LNCaP clone FGC (cell line): ENCODE measurements at places on chromosomes 1 and 21.

DNA sequence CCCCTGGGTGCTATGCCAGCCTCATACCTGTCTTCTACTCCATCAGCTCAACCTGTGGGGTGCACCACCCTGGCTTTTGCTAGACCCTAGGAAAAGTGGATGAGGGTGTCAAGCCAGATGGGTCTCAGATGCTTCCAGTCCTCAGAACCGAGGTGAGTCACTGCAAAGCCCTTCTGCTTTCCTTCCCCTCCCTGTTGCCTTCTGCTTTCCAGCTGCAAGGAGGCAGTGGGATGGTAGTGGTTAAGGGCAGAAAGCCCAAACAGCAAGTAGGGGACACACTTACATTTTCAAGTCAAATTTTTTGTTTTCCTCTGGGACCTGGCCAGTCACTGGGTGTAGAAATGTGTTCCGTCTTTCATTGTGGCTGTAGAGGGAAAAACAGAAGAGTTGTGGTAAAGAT is 60.7 kb upstream of the GOLT1A start:
- no peak for DNase-seq

DNA sequence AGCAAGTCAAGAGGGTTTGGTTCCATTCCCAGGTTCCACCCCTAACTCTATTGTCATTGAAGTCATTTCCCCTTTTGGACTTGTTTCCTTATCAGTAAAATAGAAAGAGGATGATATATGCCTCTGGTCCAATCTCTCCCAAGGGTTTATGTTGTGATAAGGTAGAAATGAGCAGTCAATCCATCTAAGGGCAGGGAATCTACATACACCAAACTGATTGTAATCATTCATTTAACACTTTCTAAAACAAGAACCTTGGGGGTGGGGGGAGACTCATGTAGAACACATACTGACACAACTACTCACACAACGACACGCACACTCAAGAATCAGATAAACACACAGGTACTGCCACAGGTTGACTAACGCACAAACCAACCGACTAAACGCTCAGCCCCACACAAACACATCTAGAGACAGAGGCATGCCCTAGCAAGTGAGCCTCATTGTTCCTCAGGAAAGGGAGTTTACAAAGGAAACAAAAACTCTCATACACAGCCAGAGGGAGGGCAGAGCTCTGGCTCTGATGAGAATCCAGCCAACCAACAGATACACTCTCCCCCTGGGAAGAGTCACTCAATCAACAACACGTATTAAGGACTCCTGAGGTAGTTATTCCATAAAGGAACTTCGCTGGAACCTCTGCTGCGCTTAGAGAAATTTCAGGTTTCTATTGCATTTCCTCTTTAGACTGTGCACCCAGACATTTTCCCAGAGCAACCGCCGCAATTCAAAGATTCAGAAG is 1.0 kb downstream of the F11R start:
- no peak for DNase-seq

- DNase-seq = no peak
Observed at GRCh38 chr1:31653717-31654473, 9.2 kb upstream of the PEF1 start.

- DNase-seq = no peak
Observed at GRCh38 chr21:36658926-36659325, 40.0 kb upstream of the SIM2 start.

DNA sequence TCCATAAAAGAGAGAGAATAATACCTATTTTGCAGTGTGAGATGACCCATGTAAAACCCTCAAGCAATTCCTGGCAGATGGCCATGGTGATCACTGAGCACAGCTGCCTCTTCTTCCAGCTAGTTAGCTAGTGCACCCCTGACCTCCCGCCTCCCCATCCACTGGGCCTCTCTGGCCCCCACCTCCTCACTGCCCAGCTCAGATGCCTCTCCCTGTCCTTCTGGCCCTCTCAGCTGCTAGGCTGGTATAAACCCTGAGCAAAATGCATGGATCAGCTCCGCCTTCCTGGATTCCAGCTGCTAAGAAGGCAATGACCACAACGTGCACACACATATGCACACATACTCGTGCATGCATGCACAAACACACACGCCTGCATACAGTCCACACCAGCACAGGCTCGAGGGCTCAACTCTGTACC is 117.2 kb downstream of the DMRTB1 start:
- DNase-seq = no peak

- no peak for DNase-seq
Observed at GRCh38 chr1:183806125-183806524, 1.2 kb downstream of the RGL1 start.
